ENCODE measurements at places on chromosomes 7 and 10. TPM values are rescaled to one million over a fixed set of nuclear protein-coding genes. Genes with fewer than 3 reads are reported as not detected.

Gene OR2A1
- polyA plus RNA-seq = not detected

Gene MINDY4
- polyA plus RNA-seq = 0.25 TPM

Gene DKK1
- not detected for polyA plus RNA-seq

Gene TFEC
- 14.7 TPM for polyA plus RNA-seq

Gene KCP
- 0.26 TPM for polyA plus RNA-seq

Gene ZNF736
- 4.6 TPM for polyA plus RNA-seq

Gene UCMA
- not detected for polyA plus RNA-seq

Gene NSUN6
- polyA plus RNA-seq = 8.6 TPM
